ENCODE measurements at places on chromosomes 6 and 20.

DNA sequence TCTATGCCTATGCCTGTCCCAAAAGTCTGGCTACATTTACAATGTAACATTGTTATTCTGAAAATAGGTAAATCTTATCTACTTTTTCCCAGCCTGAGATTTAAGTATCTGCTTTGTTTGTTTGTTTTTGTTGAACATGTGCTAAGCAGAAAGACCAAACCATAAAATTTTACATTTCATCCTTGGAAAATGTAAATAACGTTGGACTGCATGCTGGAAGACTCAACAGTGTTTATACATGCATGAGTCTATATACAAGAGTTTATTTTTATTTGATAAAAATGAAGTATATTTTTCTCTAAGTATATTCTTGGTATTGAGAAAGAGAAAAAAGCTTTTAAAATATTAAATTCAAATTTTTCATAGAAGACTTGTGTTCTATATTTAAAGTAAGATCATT is 12.1 kb upstream of the PDE10A start:
- no peak for DNase-seq

- no peak for DNase-seq
Measured at GRCh38 chr6:33642897-33643296, 21.8 kb downstream of the ITPR3 start.

DNA sequence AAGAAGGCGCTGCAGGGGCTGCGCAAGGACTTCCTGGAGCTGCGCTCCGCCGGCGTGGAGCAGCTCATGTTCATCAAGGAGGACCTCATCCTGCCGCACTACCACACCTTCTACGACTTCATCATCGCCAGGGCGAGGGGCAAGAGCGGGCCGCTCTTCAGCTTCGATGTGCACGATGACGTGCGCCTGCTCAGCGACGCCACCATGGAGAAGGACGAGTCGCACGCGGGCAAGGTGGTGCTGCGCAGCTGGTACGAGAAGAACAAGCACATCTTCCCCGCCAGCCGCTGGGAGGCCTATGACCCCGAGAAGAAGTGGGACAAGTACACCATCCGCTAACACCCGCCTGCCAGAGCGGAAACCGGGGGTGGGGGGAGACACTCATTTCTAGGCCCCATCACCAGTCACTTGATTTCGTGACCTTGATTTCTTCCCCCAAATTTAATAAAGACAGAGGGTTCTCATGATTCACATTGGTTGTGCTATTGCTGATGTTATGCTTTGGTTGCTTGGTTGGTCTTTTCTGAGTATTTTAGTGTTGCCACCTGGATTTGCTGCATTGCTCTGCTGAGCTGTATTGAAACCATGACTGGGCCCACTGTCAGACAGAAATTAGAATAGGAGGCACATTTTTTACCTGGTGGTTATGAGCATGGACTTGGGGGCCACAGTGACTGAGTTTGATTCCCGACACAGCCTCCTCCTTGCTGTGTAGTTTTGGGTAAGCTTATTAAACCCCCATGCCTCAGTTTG is 1.5 kb downstream of the FAM50B start:
- DNase-seq, result peak; percentile 52

- DNase-seq, result peak; percentile 3
Measured at GRCh38 chr6:118283766-118284165, 264.3 kb upstream of the PLN start.

GRCh38 chr20:34131491-34131890 is 19.4 kb upstream of the EIF2S2 start:
- DNase-seq, result no peak

DNA sequence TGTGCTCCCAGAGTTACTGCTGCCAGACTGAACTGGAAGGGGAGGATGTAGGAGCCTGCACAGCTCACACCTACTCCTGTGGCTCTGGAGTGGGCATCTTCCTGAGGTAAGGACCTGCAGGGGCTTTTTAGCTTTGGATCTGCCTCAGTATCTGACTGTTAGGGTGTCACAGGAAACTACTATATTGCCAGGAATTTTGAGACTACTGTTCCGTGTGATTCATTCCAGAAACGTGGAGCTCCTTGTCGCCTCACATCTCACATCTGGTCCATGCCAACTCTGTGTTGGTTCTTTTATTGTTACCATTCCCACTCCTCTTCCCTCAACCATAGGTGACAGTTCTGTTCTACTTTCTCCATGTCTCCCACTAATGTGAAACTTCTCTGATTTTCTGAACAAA is 34.1 kb downstream of the PRPH2 start:
- no peak for DNase-seq

DNA sequence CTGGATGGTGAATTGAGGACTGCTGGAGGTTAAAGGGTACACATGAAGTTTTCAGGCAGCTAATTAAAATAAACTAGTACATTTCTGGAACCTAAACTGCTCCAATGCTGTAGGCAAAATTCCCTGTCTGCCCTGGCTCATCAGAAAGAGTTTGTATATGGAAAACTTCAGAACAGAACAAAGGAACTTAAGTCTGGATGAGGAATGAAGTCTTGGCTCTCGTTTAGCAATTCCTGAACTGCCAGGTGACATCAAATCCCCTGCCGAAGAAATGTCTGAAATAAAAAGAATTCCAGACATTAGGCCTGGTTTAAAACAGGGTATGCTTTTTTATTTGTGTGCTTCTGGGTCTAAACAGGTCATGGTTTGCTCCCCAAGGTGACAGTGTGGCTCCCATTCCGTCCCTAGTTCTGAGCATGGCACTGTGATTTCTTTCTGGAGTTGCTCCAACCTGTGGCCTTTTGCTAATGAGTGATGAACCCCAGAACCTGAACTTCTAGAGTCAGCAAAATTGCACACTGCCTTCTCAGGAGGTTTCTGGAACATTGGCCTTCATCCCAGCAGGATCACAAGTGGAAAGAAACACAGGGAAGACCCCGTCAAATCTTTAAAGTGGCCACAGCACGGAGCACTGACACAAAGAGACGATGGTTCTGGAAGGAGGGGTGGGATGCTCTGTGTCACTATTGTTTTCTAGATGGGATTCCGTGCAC is 129.4 kb upstream of the NAA20 start:
- no peak for DNase-seq

DNA sequence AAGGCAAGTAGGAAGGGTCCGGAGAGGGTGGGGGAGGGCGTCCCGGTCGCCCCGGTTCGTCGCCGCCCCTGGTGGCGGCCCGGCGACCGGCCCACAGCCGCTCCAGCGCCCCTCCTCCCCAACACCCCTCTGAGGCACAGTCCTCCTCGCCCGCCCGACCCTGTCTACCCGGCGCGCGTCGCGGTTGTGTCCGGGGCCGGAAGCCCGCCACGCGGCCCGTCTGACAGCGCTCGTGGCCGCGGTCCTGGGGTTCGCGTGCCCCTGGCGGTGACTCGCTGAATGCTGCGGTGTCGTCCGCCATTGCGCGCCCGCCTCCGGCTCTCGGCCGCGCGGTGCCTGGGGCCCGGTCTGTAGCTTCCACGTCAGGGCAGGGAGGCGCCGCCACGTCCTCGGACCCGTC is 335.3 kb upstream of the DEFB115 start:
- DNase-seq, result no peak

- peak; percentile 61 for DNase-seq
Measured at GRCh38 chr20:57089699-57090144, 176.7 kb downstream of the BMP7 start.

DNA sequence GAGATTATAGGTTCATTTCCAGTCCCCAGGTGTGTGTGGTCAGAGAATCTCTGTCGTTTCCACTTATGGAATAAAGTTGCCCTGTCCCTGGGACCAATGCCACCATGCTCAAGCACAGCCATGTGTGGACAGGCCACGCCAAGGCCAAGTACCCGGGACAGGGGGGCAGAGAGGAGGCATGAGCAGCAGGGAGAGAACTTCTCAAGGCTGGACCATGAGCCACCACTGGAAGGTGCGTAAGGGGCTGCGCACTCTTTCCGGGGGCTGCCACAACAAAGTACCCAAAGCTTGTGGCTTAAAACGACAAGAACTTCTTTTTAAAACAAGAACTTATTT is 209.2 kb upstream of the KCNQ5 start:
- no peak for DNase-seq

GRCh38 chr6:102154176-102154575 is 760.7 kb downstream of the GRIK2 start:
- DNase-seq, result no peak

GRCh38 chr20:18904624-18905023 is 91.0 kb downstream of the SCP2D1 start:
- DNase-seq, result no peak

DNA sequence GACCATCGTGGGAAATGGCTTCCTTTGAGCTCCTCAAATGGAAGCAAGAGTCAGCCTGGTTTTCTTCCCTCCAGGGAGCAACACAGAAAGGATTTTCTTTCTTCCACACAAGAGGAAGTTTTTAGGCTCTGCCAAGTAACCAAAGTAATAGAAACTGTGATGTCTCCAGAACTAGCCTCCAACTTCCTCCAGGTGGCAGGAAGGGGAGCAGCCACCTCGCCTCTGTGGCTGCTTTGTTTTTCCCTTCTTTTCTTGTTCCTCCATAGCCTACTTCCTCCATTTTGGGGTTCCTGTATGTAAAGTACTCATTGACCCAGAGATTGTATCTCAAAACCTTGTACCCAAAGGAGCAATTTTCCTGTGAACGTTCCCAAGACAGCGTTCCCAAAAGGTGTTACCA is 32.7 kb upstream of the CCR6 start:
- no peak for DNase-seq

- DNase-seq, result no peak
Measured at GRCh38 chr6:82249381-82250253, 2.1 kb upstream of the IBTK start.

GRCh38 chr20:50373674-50374286 is 136.4 kb upstream of the PTPN1 start:
- DNase-seq, result no peak

- no peak for DNase-seq
Measured at GRCh38 chr6:136378888-136379287, 89.2 kb upstream of the BCLAF1 start.

- no peak for DNase-seq
Measured at GRCh38 chr20:22529150-22530019, 55.0 kb downstream of the FOXA2 start.

DNA sequence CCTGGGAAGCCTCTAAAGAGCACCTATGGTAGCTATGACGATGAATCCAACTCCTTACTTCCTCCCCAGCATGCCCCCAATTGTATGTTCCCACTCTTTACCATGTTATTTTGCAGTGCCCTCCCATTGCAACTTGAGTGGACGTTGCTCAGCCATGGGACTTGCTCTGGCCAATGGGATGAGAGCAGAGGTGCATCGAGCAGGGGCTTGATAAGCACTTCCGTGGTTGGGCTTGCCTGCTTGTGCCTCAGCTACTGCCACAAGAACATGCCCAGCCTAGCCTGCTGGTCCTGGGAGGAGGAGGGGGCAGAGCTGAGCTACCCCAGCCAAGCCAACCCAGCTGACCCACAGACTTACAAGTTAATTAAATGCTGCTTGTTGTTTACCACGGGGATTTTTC is 71.1 kb upstream of the CTNNBL1 start:
- DNase-seq, result no peak

GRCh38 chr6:56816370-56816769 is 138.5 kb upstream of the BEND6 start:
- DNase-seq, result no peak

- DNase-seq, result no peak
Measured at GRCh38 chr6:146700078-146700686, 101.4 kb downstream of the ADGB start.

- DNase-seq, result no peak
Measured at GRCh38 chr6:129402244-129402643, 307.7 kb downstream of the ARHGAP18 start.

- no peak for DNase-seq
Measured at GRCh38 chr6:143205991-143206390, 145.3 kb downstream of the AIG1 start.

GRCh38 chr6:70282312-70282918 is 20.5 kb downstream of the COL9A1 start:
- no peak for DNase-seq

DNA sequence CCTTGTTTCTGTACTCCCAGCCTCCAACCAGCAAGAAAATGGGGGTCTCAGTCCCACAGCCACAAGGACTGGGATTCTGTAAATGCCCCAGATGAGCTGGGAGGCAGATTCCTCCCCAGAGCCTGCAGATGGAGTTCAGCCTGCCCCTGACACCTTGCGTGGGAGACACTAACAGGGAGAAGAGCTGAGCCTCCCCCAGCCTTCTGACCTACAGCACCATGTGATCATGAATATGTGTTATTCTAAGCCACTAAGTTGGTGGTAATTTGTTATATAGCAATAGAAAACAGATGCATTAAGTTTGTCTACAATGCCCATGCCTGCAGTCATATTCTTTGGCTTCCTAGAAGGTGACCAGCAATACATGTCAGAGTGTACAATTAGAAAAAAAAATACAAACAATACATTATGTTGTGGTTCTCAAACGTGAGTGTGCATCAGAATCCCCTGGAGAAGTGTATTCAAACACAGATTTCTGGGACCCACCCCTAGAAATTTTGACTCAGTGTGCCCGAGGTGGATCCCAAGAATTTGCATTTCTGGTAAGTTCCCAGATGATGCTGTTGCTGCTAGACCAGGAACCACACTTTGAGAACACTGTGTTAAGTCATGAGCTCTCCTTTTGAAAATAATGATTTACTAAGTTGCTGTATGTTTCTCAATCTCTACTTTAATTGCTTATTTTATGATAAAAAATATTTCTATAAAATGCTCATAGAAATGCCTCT is 39.9 kb downstream of the SLC22A3 start:
- no peak for DNase-seq

DNA sequence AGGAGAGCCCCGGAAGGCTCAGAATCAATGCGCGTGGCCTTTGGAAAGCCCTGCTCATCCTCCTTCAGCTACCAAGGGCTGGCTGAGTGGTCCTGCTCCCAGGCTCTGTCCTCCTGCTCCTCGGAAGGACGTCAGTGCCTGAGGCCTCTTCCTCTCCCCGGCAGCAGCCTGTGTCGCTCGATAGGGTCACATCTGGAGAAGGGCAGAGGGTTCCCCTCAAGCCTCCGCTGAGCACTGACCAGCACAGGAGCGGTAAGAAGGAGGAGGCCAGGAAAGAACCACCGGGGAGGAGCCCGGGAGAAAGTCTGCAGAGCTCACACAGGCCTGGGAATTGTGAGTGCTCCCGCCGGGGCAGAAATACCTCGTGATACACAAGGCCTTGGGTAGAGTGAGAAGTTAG is 21.2 kb downstream of the KIF25 start:
- DNase-seq, result no peak

DNA sequence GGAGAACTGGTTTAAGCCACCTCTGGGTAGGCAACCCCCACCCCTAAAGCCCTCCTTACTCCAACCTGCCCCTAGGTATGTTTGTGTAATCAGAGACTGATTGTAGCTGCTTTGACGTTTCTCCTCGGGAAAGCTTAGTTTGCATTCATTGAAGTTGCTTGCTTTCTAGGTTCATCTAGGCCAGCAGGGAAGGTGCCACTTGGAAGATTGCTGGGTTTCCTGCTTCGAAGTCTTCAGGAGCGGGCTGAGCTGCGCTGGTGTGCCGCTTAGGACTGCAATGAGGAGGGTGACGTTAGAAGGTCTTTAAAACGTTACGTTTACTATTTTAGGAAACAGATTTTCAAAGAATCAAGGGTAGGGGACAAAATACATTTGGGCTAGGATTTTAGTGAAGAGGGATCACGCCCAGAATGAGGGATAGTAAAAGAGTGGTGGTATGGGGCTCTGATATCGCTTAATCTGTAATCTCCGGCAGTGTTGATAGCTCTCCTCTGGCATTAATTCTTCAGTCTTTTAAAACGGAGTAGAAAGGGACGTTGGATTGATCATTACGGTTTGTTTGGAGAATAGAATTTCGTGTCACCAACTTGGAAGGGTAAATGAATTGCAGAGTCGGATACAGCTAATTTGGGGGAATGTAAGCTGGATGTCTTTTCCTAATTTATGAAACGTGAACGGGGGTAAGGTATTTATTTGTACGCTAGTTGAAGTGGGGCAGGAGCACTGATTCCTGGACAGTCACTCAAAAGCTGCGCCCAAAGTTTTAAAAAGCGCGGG is 92.6 kb upstream of the PRDM1 start:
- DNase-seq, result no peak

GRCh38 chr6:42249279-42249678 is 31.6 kb upstream of the MRPS10 start:
- no peak for DNase-seq
